Bronchus fibroblast of lung (primary cell): ENCODE measurements at places on chromosomes 3 and 15. TPM values are rescaled to one million over a fixed set of nuclear protein-coding genes. Genes with fewer than 3 reads are reported as not detected.

The CFAP100 gene
- total RNA-seq: not detected in 2 replicates

The ADPGK gene
- total RNA-seq: 50.6 and 53.8 TPM in 2 replicates

The HHLA2 gene
- not detected in 2 replicates for total RNA-seq

The PIF1 gene
- 22.0 and 26.9 TPM in 2 replicates for total RNA-seq

The SRP14 gene
- total RNA-seq: 241 and 248 TPM in 2 replicates

The LIPC gene
- total RNA-seq: 0.17 TPM in 1 of 2 replicates, not detected in the other

The SYNPR gene
- not detected in 2 replicates for total RNA-seq

The ANKUB1 gene
- total RNA-seq: not detected in 2 replicates

The PSTPIP1 gene
- 0.84 and 1.5 TPM in 2 replicates for total RNA-seq
